GM12892 (cell line): ENCODE measurements at places on chromosomes 16 and 17.

GRCh38 chr16:13441675-13442074 lies 478.3 kb upstream of the ERCC4 start:
- DNase-seq = no peak

- peak; percentile 37 for DNase-seq
These were observed 60.4 kb downstream of the SLFN11 start for GRCh38 chr17:35312790-35313711.

GRCh38 chr16:83792391-83792790 lies 15.4 kb upstream of the HSBP1 start:
- DNase-seq = no peak

GRCh38 chr17:39081851-39082250 lies 69.6 kb downstream of the PLXDC1 start:
- no peak for DNase-seq

GRCh38 chr17:12745486-12745885 lies 43.8 kb upstream of the ARHGAP44 start:
- no peak for DNase-seq

DNA sequence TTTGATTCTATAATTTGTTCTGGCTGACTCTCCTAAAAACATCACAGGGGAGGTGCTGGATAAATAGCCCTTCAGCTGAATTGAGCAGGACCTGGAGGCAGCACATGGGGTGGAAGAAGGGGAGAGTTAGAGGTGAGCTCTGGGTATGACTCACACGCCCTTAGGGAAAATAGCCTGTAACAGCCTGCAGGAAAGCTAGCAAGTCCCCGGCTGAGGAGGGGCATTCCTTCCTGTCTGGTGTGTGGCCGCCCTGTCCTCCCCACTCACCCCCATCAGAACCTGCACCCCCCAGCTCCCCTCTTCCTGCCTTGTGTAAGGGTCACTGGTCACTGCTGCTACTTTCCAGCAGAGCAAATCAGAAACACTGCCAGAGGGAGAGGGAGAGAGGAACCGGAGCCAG lies 187.4 kb downstream of the C16orf95 start:
- no peak for DNase-seq

- DNase-seq = no peak
These were observed 24.0 kb downstream of the PRKCB start for GRCh38 chr16:23859713-23860269.

GRCh38 chr17:68909066-68909465 lies 46.1 kb downstream of the ABCA8 start:
- DNase-seq = no peak

- DNase-seq = no peak
These were observed 16.1 kb upstream of the SPATA32 start for GRCh38 chr17:45277992-45278391.

DNA sequence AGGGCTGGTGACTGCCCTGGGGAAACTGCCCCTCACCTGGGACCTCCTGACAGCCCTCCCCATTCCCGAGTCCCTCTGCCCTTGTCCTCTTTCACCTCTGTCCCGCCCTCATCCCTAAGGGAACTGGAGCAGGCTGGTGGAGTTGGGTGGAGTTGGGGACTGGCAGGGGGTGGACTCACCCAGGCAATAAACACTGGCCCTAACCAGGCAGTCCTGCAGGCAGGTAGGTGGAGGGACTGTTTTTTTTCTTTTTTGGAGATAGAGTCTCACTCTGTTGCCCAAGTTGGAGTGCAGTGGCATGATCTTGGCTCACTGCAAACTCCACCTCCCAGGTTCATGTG lies 11.7 kb downstream of the GCGR start:
- DNase-seq = no peak

- no peak for DNase-seq
These were observed 4.5 kb downstream of the NUP93 start for GRCh38 chr16:56734429-56734828.

- no peak for DNase-seq
These were observed 208.5 kb downstream of the STX8 start for GRCh38 chr17:9367156-9367555.

GRCh38 chr16:14372471-14372870 lies 257.6 kb downstream of the PARN start:
- DNase-seq = no peak

DNA sequence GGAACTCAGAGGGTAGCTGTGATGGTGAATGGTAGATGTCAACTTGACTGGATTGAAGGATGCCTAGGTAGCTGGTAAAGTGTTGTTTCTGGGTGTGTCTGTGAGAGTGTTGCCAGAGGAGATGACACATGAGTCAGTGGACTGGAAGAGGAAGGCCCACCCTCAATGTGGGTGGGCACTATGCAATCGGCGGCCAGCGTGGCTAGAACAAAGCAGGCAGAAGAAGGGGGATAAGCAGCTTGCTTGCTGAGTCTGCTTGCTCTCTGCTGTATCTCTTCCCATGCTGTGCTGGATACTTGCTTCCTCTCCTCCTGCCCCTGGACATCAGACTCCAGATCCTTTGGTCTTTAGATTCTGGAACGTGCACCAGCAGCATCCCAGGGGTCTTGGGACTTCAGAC lies 128.1 kb downstream of the AIPL1 start:
- DNase-seq = no peak

- DNase-seq = peak; percentile 54
These were observed 1.5 kb upstream of the ARHGDIG start for GRCh38 chr16:278863-279366.

GRCh38 chr17:21129023-21129681 lies 2.4 kb downstream of the DHRS7B start:
- no peak for DNase-seq

DNA sequence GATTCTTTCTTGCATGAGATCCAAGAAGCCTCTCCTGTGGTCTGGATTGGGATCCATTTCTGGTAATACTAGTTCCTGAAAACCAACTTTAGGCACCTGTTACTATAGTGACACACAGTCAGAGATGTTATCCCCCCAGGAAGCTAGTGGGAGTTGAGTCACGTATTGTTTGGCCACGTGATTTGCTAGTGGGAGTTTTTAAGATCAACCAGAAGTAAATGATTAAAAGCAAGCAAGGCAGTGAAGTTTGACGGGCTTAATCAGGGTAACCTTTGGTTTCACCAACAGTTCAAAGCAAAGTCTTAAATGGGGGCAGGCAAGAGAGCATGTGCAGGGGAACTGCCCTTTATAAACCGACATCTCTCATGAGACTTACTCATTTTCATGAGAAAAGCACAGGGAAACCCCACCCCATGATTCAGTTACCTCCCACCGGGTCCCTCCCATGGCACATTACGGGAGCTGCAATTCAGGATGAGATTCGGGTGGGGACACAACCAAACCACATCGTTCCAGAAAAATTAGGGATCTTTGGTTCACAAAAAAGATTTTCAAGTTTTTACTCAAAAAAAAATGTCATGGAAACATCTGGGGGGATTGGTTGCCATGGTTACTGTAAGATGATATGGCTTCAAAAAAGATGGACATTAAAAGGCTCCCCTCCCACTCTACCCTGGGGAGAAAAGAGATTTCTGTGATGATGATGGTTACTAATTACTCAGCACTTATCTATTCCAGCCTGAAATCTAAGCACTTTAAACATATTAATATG lies 483.1 kb upstream of the ERCC4 start:
- no peak for DNase-seq

- no peak for DNase-seq
These were observed 214.5 kb upstream of the CIBAR2 start for GRCh38 chr16:85326794-85327181.

DNA sequence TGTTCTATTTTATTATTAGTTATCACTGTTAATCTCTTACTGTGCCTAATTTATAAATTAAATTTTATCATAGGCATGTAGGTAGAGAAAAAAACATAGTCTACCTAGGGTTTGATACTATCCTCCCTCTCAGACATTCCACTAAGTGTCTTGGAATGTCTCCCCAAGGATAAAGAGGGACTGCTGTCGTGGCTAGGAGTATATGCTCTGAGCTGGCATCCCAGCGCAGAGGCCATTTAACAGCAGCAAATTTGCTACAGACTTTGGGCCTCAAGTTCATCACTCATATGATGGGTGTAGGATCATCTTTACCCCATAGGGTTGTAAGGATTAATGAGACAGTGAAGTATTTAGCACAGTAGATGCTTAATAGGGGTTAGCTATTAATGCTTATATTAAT lies 56.7 kb downstream of the ZFHX3 start:
- no peak for DNase-seq

- no peak for DNase-seq
These were observed 25.4 kb downstream of the ZFHX3 start for GRCh38 chr16:73022534-73022933.

DNA sequence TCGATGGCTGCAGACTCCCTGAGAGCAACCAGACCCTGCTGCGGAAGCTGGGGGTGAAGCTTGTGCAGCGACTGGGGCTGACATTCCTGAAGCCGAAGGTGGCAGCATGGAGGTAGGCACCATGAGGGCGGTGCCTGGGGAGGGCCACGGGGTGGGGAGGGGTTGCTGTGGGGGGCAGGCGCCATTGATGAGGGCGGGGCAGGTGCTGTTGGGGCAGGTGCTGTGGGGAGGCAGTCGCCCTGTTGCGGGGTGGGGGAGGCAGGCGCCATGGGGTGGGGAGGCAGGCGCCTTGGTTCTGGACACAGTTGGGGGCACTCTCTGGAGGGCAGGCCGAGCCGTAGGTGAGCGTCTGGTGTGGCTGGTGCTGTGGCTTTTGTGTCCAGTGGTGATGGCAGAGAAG lies 38.9 kb downstream of the ZNF750 start:
- DNase-seq = no peak

- DNase-seq = no peak
These were observed 158.2 kb downstream of the FOXL1 start for GRCh38 chr16:86736502-86736901.

DNA sequence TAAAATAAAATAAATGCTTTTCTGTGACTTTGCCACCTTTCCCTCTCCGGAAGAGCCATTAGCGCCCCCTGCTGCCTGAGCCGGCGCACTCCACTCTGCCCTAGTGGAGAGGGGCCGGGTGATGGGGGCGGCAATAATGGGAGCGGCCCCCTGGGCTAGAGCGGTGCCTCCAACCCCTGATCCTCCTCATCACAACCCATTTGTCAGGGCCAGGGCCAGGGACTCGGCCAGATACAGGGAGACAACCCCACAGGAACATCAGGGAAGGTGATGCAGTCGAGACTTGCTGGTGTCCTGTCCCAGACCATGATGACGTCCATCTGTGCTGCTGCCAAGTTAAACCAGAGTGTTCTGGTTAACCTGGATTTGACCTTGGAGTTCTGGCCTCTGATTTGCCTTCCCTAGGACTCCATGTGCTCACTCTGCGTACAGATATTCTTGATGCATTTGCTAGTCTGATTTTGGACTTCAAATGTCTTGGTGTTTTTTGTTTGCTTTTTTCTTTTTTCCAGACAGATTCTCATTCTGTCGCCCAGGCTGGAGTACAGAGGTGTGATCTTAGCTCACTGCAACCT lies 46.1 kb upstream of the BPTF start:
- peak; percentile 36 for DNase-seq

DNA sequence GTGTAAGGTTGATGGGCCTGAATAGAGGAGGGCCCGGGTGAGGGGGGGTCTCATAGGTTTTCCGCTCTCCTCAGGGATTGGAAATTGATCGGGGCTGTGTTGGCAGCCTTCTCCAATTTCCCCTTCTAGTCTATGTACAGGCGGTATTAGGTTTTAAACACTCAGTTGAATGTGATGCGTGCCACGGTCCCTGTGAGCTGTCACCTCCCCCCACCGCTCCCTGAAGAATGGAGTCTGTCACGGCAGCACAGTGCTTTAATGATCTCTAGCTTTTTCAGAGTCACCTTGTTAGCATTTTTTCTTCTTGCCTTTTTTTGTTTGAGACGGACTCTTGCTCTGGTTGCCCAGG lies 800 bp downstream of the COX4I1 start:
- no peak for DNase-seq

DNA sequence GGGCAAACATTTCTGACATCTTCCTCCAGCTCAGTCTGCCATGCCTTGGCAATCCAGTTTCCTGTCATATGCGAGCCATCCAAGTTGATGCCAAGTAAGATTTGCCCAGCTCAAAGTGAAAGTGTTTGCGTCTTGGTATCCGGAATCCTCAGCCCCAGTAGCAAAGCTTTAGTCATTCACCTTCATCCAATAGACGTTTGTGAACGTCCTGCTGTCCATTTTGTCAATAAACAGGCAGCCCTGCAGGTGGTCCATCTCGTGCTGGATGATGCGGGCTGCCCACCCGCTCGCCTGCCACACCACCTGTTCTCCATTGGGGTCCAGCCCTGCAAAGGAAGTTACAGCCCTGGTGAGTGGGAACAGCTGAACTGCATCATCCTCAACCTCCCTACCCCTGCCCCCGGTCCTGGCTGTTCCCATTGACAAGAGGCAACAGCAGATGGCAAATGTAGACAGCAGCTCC lies 1.5 kb downstream of the PDF start:
- DNase-seq = no peak

DNA sequence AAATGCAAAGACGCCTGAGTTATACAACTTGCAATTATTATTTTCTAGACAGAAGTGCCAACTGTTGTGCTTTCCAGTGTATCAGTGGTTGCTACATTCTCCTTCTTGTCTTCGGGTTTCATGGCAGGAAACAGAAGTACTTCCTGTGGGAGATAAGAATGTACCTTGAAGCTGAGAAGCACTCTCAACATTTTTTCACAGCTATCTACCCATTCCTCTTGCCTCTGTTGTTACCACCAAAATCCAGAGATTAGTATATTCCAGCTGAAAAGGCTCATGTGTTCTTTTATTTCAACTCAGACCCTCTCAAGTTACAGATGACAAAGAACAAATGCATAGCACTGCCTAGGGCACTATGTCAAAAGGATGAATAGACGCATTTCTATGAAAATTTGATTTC lies 4.8 kb upstream of the ADAT1 start:
- no peak for DNase-seq

DNA sequence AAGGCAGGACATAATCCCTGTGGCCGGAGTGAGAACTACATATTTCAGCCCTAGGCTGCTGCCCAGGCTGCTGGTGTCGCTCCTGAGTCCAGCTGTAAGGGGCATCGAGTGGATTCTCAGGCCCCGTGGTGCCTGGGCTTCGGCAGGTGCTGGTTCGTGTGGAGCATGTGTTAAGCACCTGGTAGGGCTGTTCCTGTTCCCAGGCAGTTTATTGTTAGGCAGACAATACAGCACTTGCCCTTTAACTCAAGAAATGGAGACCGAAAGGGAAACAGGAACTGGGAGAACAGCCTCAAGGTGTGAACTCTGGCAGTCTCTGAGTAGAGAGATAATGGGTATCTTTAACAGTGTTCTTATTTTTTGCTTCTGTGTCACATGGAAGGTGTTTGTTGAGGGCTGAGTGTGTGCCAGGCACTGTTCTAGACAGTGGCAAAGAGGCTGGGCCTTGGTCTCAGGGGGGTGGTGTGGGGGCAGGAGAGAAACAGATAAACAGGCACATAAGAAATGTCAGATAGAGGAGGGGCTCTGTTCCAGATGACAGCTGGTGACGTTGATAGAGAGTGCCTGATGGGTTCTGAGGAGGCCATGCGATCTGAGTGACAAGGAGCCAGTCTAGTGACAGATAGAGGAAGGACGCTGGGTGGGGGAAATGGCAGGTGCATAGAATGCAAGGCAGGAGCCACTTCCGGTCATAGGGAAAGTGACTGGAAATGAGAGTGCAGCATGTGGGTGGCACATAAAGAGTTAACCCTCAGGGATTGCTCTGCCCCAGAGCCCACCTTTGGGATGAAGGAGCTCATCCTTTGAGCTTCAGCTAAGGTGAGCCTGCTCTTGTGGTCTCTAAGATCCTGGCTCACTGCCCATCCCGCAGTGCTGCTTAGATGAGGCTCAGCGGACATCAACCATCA lies 33.8 kb downstream of the EPN2 start:
- DNase-seq = no peak
